Activated CD8-positive, alpha-beta T cell treated with anti-CD3 and anti-CD28 coated beads for 36 hours (primary cell): ENCODE measurements at places on chromosomes 6 and 20. TPM values are rescaled to one million over a fixed set of nuclear protein-coding genes. Genes with fewer than 3 reads are reported as not detected.

- DNase-seq: no peak
- H3K4me1 ChIP-seq: peaks cover 42% of the 10 kb centered on the region
- peaks cover 77% of the 10 kb centered on the region for H3K27me3 ChIP-seq
- H3K36me3 ChIP-seq: no peaks in the 10 kb centered on the region
Measured at GRCh38 chr6:3231247-3232016, 4.0 kb upstream of the TUBB2B start.

DNA sequence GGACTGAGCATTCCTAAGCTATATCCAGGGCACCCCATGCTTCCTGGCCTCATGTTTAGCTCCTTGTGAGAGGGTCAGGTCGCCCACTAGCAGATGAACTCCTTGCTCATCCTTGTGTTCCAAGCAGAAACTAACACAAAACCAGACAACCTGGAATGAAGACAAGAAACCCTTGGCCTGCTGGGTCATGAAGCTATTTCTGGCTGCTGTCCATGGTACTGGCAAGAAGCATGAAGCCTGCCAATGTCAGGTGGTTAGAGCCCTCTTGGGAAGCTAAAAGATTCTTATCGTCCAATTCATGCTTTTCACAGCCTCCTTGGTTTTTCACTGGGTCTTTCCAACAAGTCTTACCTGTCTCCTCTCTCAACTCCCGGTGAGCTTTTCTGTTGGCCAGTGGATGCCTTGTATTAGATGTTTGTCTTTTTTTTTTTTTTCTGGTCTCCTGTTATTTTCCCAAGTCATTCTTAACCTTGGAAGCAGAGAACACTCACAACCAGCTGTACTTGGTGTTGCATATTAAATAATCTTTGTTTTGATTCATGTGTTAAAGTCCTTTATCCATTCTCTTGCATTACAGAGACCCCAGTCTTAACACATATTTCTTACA is 180.3 kb downstream of the ANKRD60 start:
- no peaks in the 10 kb centered on the region for H3K4me1 ChIP-seq
- peak; percentile 7 for DNase-seq
- H3K4me3 ChIP-seq: no peak overlapping the region
- peaks cover 10% of the 10 kb centered on the region for H3K27me3 ChIP-seq

DNA sequence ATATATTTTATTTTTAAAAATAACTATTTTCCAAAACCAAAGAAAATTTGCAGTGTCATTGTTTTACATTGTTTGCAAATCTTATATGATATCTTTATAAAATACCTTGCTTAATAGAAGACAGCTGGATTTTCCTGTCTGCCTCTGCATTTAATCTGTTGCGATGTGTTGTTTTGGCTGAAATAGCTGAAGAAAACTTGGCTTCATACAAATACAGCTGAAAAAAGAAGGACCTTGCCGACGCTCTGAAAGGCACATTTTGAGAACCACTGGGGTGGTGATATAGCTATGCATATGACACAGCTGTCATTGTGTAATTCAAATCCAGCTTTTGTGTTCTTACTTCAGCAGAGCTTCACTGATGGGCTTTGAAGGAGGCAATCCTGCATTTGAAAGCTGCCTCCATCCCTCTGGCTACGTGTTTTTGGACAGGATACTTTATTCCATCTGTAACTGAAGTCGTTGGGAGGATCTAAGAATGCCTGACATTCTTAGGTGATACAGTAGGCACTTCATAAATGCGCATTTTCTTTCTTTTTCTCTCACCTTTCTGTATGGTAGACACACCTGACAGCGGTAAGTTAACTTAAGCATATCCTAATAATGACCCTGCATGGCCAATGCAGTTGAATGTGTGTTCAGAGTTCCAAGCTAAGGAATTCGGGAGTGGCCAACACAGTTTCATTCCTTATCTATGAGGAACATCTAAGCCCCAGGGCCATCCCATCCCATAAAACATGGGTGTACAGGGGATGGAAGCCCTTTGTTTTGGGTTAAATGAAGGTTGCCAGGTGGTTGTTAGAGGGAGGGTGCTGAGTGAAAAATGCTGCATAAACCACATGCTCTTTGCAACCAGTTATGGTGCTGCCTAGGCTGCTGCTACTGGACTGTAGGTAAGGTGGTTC is 213.0 kb downstream of the TFAP2A start:
- no peak overlapping the region for H3K27ac ChIP-seq
- no peaks in the 10 kb centered on the region for H3K36me3 ChIP-seq
- H3K27me3 ChIP-seq: no peaks in the 10 kb centered on the region
- H3K4me3 ChIP-seq: no peak overlapping the region
- DNase-seq: no peak

GRCh38 chr6:116430860-116431259 is 30.3 kb upstream of the CALHM6 start:
- H3K36me3 ChIP-seq: no peaks in the 10 kb centered on the region
- no peak for DNase-seq
- H3K27me3 ChIP-seq: no peaks in the 10 kb centered on the region
- H3K4me1 ChIP-seq: no peaks in the 10 kb centered on the region

DNA sequence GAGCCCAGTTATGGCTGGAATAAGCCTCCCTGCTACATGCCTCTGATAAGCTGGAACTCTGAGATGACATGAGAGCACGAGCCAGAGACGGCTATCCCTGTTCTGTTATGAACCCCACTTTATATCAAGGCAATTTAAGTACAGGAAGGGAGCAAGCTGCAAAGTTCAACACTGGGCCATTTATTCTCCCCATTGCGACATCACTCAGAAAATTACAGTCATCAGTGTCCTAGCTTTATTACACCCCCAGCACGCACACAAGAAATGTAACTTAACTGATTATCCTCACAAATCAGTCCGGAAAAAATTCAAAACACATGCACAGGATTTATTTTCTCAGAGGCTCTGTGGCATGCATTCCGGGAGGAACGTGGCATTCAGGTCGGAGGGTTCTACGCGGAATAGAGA is 125.3 kb upstream of the SLC2A12 start:
- H3K27ac ChIP-seq: peak overlapping the region; percentile 98
- H3K4me1 ChIP-seq: peaks cover 35% of the 10 kb centered on the region
- H3K27me3 ChIP-seq: no peaks in the 10 kb centered on the region
- peak; percentile 30 for DNase-seq
- H3K36me3 ChIP-seq: peaks cover 19% of the 10 kb centered on the region
- H3K4me3 ChIP-seq: peak overlapping the region; percentile 98

- no peak overlapping the region for H3K27ac ChIP-seq
- peaks cover 3% of the 10 kb centered on the region for H3K27me3 ChIP-seq
- H3K36me3 ChIP-seq: no peaks in the 10 kb centered on the region
- no peaks in the 10 kb centered on the region for H3K4me1 ChIP-seq
- no peak for DNase-seq
Measured at GRCh38 chr6:110053395-110054240, 75.5 kb downstream of the GPR6 start.

DNA sequence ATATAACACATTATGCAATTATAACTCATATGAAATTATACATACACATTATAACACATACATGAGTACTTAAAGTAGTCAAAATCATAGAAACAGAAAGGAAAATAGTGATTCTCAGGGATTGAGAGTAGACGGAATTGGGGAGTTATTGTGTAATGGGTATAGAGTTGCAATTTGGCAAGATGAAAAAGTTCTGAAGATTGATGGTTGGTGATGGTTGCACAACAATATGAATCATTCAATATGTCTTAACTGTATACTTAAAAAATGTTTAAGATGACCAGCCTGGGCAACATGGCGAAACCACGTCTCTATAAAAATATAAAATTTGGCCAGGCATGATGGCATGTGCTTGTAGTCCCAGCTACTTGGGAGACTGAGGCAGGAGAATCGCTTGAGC is 372.7 kb downstream of the CDKAL1 start:
- H3K36me3 ChIP-seq: peaks cover 41% of the 10 kb centered on the region
- no peaks in the 10 kb centered on the region for H3K27me3 ChIP-seq
- H3K4me3 ChIP-seq: no peak overlapping the region
- DNase-seq: no peak

DNA sequence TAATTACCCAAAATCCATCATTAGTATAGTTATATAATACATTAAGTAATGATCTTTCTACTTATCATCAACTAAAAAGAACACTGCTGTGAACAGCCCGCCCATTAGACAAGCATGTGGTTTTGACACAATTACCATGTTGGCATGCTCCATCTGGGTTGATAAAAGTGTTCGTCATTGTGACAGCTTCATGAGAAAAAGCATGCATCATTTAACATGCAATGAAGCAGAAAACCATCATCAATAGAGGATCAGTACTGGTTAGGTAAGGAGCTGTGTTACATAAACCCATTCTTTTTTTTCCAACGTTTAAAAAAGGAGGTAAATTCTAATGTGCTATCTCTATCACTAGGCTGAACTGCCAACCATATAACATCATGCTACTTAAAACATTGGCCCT is 101.9 kb downstream of the EPB41L2 start:
- H3K27me3 ChIP-seq: no peaks in the 10 kb centered on the region
- H3K36me3 ChIP-seq: peaks cover under 1% of the 10 kb centered on the region
- H3K4me1 ChIP-seq: no peaks in the 10 kb centered on the region

- no peaks in the 10 kb centered on the region for H3K4me1 ChIP-seq
- H3K4me3 ChIP-seq: no peak overlapping the region
- H3K27me3 ChIP-seq: no peaks in the 10 kb centered on the region
- H3K36me3 ChIP-seq: no peaks in the 10 kb centered on the region
Measured at GRCh38 chr6:43856005-43856765, 86.2 kb downstream of the VEGFA start.

GRCh38 chr20:35907017-35907701 is 47.1 kb downstream of the SCAND1 start:
- peaks cover 28% of the 10 kb centered on the region for H3K4me1 ChIP-seq
- H3K36me3 ChIP-seq: peaks cover 14% of the 10 kb centered on the region

- H3K4me3 ChIP-seq: no peak overlapping the region
- H3K36me3 ChIP-seq: no peaks in the 10 kb centered on the region
- no peaks in the 10 kb centered on the region for H3K4me1 ChIP-seq
- H3K27me3 ChIP-seq: no peaks in the 10 kb centered on the region
- H3K27ac ChIP-seq: no peak overlapping the region
Measured at GRCh38 chr6:93842178-93842577, 422.8 kb upstream of the EPHA7 start.

GRCh38 chr6:71496018-71496721 is 207.6 kb downstream of the OGFRL1 start:
- H3K27me3 ChIP-seq: peaks cover 3% of the 10 kb centered on the region
- H3K4me3 ChIP-seq: peak overlapping the region; percentile 27
- H3K36me3 ChIP-seq: no peaks in the 10 kb centered on the region
- no peak overlapping the region for H3K27ac ChIP-seq
- H3K4me1 ChIP-seq: peaks cover 4% of the 10 kb centered on the region

GRCh38 chr6:74597266-74597665 is 608.6 kb downstream of the COL12A1 start:
- H3K27ac ChIP-seq: no peak overlapping the region
- H3K4me3 ChIP-seq: no peak overlapping the region
- no peaks in the 10 kb centered on the region for H3K4me1 ChIP-seq
- DNase-seq: no peak
- H3K36me3 ChIP-seq: no peaks in the 10 kb centered on the region

DNA sequence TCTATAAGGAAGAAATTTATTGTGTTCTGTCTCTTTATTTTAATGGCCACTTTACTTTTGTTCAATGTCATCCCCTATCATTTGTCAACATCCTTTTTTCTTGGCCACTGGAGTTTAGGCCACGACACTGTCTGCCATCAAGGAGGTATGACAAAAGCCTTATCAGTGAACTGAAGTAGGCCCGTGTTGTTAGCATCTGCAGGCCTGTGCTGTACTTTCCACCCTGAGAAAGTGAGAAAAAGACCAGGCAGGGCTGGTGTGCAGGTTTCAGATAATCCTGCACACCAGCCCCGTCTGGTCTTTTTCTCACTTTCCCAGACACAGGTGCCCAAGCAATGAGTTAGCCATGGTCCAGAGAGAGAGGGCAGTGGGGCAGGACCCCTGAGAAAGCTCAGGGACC is 57.6 kb downstream of the GOPC start:
- H3K27ac ChIP-seq: no peak overlapping the region
- peaks cover 2% of the 10 kb centered on the region for H3K27me3 ChIP-seq
- no peak for DNase-seq
- H3K4me3 ChIP-seq: no peak overlapping the region
- H3K4me1 ChIP-seq: peaks cover 24% of the 10 kb centered on the region

- peaks cover 2% of the 10 kb centered on the region for H3K27me3 ChIP-seq
- H3K36me3 ChIP-seq: no peaks in the 10 kb centered on the region
- no peak overlapping the region for H3K4me3 ChIP-seq
- no peaks in the 10 kb centered on the region for H3K4me1 ChIP-seq
Measured at GRCh38 chr6:121382467-121383121, 48.3 kb upstream of the TBC1D32 start.

GRCh38 chr6:161003336-161003735 is 11.8 kb downstream of the MAP3K4 start:
- H3K27ac ChIP-seq: no peak overlapping the region
- no peak for DNase-seq

DNA sequence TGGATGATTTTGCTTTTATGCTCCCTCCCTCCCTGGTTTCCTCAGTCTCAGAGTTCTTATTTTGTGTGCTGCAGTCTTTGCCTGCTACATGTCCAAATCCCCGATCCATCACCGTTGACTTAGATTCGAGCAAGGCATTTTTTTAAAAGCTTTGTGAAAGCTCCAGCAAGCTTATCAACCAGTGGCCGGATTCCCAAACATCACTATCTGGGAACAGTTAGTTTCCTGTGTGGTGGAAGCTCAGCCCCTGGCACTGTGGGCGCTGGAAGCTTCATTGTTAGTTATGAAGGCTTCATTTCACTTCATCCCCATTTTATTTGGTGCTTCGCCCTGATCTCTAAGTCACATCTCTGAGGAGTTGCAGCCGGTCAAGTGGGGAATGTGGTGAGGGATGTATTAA is 44.7 kb downstream of the DEK start:
- no peaks in the 10 kb centered on the region for H3K27me3 ChIP-seq
- no peak overlapping the region for H3K4me3 ChIP-seq
- H3K36me3 ChIP-seq: peaks cover 37% of the 10 kb centered on the region
- peak overlapping the region; percentile 21 for H3K27ac ChIP-seq
- peaks cover 2% of the 10 kb centered on the region for H3K4me1 ChIP-seq

IL20RA gene
- not detected for total RNA-seq

SYNGAP1 gene
- 57.9 TPM for total RNA-seq

C2 gene
- 1.4 TPM for total RNA-seq

KIF16B gene
- 3.5 TPM for total RNA-seq

HTR1E gene
- total RNA-seq: not detected

ULBP3 gene
- 0.47 TPM for total RNA-seq

POLR1C gene
- 43.1 TPM for total RNA-seq

ESR1 gene
- 0.38 TPM for total RNA-seq

SLC17A4 gene
- not detected for total RNA-seq
